ENCODE measurements at places on chromosomes 7 and 10.

- no peak for DNase-seq
Observed at GRCh38 chr10:94725871-94726270, 36.6 kb upstream of the CYP2C19 start.

DNA sequence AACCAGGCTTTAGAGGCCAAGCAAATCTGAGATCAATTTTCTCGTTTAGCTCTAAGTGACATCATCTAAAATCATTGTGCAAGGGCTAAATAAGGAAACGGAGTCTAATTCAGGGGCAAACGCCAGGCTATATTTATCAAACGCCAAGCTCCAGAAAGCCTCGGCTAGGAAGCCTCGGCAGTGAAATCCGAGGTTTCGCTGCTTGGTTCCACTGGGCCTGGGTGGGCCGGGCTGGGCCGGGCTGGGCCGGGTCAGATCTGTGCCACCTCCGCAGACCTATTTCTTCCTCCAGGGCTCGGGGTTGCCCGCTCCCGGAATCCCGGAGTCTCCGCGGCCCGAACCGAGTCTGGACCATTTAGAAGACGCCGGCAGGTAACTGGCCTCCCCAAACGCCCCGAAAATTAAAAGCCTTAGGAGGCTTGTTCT is 459 bp upstream of the FEZF1 start:
- DNase-seq, result no peak

- no peak for DNase-seq
Observed at GRCh38 chr10:62635127-62635526, 169.4 kb upstream of the ADO start.

GRCh38 chr7:66319407-66319979 is 114.4 kb downstream of the TPST1 start:
- DNase-seq, result no peak

DNA sequence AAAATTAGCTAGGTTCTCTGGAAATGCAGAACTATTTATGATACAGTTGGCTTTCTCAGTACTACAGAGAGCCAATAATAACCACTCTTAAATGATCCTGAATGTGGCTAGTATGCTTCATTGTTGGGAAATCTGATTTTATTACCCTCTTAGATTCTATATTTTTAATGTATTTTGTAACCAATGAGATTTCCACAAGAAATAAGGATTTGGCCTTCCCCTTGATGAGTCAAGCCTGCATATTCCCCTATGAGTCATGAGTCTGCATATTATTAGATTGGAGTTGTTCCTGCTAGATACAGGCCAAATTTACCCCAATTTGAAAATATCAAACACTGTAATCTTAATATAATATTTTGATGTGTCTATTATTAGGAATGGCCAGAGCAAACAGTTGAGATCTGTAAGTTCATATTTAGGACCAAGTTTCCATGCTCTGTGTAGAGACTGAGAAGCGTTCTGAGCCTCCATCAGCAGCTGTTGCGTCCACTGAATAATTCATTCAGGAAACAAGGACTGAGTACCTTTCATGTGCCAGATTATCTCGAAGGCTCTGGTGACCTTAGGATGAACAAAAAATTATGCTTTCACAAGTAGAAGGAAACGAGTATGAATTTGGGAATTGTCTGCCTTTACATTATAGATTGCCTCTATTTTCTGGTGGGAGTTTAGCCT is 793.4 kb downstream of the NRG3 start:
- no peak for DNase-seq

- DNase-seq, result no peak
Observed at GRCh38 chr7:51324206-51324898, 7.7 kb upstream of the COBL start.

GRCh38 chr7:119783799-119784198 is 489.2 kb upstream of the KCND2 start:
- no peak for DNase-seq

DNA sequence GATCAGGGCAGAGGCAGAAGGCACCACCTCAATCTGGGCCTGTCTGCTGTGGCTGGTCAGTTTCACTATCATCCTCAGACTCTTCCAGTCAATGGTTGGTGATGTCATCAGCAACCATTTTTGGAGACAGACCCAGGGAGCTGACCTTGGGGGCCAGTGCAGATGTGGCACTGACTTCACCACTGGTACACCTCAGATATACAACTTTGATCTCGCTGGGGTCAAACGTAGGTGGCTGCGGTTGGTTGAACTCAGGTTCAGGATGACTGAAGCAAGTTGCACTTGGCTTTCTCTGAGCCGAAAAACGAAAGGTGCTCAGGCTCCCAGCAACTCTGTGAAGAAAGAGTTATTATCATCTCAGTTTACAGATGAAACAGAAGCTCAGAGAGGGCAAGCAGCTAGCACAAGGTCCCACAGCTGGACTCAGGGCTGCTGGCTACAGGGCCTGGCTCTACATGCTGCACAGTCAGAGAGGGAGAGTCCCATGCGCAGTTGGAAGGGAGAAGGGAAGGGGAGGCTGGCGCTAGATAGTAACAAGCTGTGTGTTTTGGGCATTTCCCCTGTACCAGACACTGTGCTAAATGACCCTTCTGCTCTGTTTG is 27.2 kb downstream of the ANKRD16 start:
- no peak for DNase-seq

DNA sequence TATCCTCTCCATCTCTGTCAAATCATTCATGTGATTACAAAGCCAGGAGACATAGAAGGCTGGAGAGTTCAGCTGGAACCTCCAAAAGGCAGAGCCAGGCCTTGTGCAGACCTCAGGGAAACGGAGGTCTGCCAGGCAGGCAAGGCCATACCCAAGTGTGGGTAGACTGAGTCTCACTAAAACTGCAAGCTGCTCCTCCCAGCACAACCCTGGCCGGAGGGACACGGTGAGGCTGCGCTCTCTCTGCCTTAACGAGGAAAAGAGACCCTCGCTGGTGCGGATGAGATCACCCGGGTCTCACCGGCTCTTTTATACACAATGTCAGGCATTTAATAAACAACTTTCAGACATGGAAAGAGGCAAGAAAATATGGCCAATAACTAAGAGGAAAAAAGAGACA is 66.1 kb upstream of the INPP5A start:
- no peak for DNase-seq

- no peak for DNase-seq
Observed at GRCh38 chr10:90732581-90732980, 125.3 kb downstream of the HTR7 start.

DNA sequence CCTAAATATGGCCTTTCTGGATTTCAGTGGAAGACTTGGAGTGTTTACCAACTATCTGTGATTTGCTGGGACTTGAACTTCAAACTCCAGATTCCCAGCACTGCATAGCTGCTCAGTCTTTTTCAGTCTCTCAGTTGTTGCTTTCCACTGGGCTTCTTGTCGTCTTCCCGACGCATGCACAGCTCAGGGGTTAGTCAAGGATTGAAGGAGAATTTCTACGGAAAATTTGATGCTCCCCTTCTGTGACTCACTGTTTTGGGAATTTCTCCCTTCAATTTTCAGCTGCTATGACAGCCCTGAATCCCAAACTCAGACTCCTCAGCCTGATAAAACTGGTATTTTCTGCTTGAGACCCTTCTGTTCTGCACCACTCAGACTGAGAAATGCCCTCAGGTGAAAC is 91.7 kb downstream of the CYP26A1 start:
- no peak for DNase-seq

DNA sequence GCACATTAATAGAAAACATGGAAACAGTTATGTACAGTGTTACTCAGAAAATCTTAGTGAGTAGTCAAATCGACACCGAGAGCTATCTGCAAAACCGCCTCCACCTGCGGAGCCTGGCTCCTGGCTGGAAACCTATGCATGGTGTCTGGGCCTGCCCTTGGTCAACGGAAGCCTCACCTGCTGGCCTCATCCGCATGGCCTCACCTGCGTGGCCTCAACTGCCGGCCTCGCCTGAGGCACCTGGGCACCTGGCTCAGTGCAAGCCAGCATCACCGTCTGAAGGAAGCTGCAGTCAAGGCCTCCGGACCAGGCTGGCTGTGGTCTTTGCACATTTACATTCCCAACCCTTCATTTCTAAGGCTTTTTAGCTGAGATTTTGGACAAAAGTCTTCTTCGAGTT is 352.1 kb downstream of the POM121L12 start:
- DNase-seq, result no peak

DNA sequence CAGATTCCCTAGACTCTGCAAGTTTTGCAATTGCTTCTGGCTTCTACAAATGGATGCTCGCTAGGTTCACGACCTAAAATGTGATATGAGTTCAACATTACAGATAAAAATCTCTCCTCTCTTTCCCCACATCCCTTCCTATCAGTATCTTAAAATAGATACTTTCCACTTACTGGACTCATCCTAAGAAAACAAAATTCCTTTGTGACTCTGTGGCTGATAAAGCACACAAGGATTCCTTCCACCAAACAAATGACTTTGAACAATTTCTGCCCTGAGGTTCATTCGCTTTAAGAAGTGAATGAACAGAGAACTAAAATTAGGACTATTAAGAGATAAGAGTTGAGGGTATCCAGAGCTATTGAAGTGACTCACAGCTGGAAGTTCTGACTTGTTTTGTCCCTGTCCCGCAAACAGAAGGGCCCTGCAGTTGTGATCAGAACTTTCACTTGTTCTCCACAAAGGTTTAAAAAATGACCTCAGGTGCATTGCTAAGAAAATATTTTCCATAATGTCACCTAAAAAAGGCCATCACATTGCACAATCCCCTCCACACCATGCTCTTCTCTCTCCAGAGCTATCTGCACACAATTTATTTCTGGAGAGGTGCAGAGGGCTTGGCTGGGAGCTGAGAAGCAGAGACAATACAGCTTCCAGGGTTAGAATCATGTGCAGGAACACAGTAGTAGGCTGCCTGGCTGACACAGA is 96.1 kb downstream of the PIP4K2A start:
- DNase-seq, result no peak

DNA sequence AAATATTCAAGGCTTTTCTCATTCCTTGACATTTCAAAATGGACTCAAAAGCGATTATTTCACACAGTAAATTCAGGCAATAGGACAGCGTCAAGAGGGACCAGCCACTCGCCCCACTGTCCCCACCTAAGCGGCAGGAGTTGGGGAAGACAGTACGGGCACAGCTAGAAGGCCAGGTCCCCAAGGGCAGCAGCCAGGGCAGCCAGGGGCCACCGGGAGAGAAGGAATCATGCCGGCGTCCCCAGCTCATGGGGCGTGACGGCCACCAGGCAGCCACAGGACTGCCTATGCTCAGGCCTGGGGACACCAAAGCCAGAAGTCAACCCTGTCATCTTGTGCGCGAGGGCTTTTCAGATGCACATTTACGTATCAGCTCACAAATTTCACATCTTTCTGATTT is 225.7 kb upstream of the PPP2R2D start:
- DNase-seq, result no peak

DNA sequence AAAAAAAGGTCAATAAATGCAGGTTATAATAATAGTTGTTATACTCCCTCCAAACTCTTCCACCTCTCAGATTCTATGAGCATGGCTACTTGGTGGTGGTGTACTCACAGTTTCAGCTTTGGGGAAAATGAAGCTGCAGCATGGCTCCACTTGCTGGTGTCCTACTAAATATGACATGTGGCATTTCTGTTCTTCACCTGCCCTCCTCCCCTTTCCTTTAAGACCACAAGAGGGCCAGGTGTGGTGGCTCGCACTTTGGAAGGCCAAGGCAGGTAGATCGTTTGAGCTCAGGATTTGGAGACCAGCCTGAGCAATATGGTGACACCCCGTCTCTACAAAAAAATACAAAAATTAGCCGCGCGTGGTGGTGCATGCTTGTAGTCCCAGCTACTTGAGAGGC is 101.1 kb downstream of the SLC37A3 start:
- DNase-seq, result no peak

DNA sequence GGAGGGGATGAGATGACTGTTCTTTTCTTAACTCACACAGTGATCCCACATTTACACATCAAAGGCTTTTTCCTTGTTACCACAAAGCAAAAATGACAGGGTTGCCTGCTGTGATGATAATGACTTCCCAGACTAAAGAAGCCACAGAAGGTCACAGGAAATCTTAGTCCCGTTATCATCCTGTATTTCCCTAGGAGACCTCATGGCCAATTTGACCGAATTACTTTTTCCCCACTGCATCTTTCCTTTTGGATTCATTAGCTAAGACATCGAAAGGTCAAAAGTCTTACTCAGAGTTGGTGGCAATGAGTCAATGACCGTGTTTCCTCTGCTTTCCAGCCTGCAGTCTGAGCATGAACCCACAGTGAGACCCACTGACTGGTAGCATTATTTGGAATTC is 130.1 kb upstream of the INHBA start:
- no peak for DNase-seq
